PC-9 (cell line): ENCODE measurements at places on chromosomes 7 and 10. TPM values are rescaled to one million over a fixed set of nuclear protein-coding genes. Genes with fewer than 3 reads are reported as not detected.

- H3K27me3 ChIP-seq, result no peaks in the 10 kb centered on the region
- peaks cover 15% of the 10 kb centered on the region for H3K36me3 ChIP-seq
- H3K27ac ChIP-seq, result peak overlapping the region; percentile 20; the same call in 1 of the 2 replicates
- no peak for DNase-seq
- H3K4me1 ChIP-seq, result peaks cover 9% of the 10 kb centered on the region
These were observed 108.6 kb downstream of the NRF1 start for GRCh38 chr7:129719980-129720732.

- no peaks in the 10 kb centered on the region for H3K4me1 ChIP-seq
- H3K27ac ChIP-seq, result no peak overlapping the region
- H3K4me3 ChIP-seq, result no peak overlapping the region
- H3K27me3 ChIP-seq, result peaks cover 17% of the 10 kb centered on the region
These were observed 293.7 kb downstream of the POU6F2 start for GRCh38 chr7:39271402-39271801.

- no peak overlapping the region for H3K27ac ChIP-seq
- no peaks in the 10 kb centered on the region for H3K36me3 ChIP-seq
- no peak for DNase-seq
- no peaks in the 10 kb centered on the region for H3K27me3 ChIP-seq
- peaks cover 10% of the 10 kb centered on the region for H3K4me1 ChIP-seq
These were observed 126.5 kb upstream of the VKORC1L1 start for GRCh38 chr7:65746398-65746669.

DNA sequence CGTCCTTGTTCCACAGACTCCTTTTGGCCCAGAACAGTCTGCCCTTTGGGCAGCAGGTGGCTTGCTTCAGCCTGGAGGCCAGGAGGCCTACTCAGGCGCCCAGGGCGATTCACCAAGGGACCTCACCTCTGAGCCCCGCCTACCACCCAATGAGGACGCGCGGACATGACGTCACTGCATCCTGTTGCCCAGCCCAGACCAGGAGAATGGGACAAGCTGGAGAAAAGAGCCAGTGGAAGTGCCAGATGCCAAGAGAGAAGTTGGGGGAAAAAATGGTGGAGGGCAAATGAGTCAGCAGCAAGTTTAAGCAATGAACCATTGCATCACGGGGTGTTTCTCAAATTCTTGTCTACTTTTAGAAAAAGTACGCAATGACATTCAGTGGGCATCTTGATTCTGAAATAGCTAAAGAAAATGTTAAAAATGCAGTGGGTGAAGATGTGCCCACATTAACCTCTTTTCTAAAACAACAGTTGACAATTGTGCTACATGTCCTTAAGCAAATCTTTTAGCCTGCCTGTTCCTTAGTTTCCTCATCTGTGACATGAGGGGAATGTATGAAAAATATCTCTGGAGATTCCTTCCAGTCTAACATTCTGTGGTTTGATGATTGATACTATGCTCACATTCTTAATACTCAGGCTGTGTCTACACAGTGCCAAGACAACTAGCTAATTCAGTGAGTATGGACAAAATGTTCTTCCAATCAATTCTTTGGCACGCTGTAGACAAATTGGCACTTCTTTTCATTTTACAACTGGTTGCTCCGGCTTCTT, 23.9 kb upstream of the LEP start:
- H3K27me3 ChIP-seq, result no peaks in the 10 kb centered on the region
- H3K27ac ChIP-seq, result no peak overlapping the region
- H3K4me1 ChIP-seq, result peaks cover 12% of the 10 kb centered on the region

The KLF14 gene
- total RNA-seq, result not detected in 2 replicates

DNA sequence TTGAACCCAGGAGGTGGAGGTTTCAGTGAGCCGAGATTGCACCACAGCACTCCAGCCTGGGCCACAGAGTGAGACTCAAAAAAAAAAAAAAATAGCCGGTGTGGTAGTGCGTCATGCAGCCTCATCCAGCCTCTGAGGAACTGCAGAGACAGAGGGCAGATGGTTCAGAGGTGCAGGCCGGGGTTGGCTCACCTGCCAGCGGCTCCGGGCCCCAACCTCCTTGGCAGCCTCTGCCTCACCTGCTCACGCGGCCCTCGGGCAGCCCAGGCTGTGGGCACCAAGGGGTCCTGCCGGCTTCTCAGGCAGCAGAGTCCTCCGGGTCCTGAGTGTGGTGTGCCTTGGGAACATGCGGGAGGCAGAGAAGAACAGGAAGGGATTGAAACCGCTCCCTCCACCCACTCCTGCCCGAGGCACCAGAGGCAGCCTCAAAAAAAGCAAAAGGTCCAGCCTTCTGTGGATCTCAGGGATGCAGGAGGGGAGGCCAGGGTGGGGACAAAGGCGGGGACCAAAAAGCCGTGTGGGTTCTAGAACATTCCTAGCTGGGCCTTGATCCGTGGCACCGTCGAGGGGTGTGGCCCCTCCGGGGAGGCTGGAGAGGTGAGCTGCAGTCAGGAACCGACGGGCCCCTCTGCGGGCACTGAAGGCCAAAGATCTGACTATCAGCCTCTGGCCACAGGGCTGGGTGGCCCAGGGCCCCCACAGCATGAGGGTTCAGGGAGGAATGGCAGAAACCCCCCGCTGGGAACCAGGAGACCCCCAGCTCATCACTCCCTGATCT, 55.4 kb upstream of the DNAJB6 start:
- H3K4me1 ChIP-seq, result peaks cover 19% of the 10 kb centered on the region
- H3K27ac ChIP-seq, result peak overlapping the region; percentile 55
- H3K36me3 ChIP-seq, result no peaks in the 10 kb centered on the region
- H3K4me3 ChIP-seq, result no peak overlapping the region; the same call in 1 of the 2 replicates

- no peaks in the 10 kb centered on the region for H3K36me3 ChIP-seq
- no peak for DNase-seq
- no peak overlapping the region for H3K27ac ChIP-seq
- H3K27me3 ChIP-seq, result no peaks in the 10 kb centered on the region
These were observed 438.7 kb downstream of the LRMDA start for GRCh38 chr10:75870039-75870645.

DNA sequence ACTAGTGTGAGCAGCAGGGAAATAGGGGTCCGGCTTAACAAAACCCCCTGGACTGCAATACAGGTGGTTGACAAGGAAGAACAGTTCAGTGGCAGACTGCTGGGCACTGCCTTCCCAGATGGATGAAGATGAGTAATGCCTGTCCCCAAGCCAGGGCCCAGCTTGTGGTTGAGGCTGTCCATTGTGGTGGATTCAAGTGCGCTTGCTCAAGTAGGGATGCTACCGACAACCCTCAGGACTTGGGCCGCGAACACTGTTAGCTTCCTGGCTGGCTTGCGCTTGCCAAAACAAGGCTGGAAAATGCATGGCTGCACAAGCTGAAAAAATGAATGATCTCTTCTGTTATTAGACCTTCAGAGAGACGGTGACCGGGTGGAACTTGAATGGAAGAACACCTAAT, 116.1 kb upstream of the ACBD5 start:
- no peak overlapping the region for H3K27ac ChIP-seq
- no peak overlapping the region for H3K4me3 ChIP-seq
- no peaks in the 10 kb centered on the region for H3K4me1 ChIP-seq
- no peaks in the 10 kb centered on the region for H3K27me3 ChIP-seq
- no peaks in the 10 kb centered on the region for H3K36me3 ChIP-seq
- no peak for DNase-seq
